NCI-H345 (cell line): ENCODE measurements at places on chromosomes 3 and 15.

DNA sequence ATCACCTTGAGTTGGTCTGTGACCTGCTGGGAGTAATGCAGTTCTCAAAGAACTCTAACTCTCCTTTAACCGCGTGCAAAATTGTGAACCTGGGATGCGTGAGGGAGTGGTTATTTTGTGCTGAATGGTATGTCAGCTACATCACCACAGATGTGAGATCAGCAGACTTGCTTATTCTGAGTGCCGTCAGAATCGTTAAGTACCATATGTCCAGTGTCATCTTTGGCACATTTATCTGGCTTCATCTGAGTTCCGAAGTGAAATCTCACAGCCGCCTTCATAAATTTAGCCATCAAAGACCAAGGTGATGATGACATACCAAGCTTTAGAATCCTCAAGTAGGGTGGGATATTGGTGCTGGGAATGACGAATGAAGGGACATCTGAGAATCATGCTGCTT lies 347.2 kb upstream of the TPRG1 start:
- DNase-seq: no peak

DNA sequence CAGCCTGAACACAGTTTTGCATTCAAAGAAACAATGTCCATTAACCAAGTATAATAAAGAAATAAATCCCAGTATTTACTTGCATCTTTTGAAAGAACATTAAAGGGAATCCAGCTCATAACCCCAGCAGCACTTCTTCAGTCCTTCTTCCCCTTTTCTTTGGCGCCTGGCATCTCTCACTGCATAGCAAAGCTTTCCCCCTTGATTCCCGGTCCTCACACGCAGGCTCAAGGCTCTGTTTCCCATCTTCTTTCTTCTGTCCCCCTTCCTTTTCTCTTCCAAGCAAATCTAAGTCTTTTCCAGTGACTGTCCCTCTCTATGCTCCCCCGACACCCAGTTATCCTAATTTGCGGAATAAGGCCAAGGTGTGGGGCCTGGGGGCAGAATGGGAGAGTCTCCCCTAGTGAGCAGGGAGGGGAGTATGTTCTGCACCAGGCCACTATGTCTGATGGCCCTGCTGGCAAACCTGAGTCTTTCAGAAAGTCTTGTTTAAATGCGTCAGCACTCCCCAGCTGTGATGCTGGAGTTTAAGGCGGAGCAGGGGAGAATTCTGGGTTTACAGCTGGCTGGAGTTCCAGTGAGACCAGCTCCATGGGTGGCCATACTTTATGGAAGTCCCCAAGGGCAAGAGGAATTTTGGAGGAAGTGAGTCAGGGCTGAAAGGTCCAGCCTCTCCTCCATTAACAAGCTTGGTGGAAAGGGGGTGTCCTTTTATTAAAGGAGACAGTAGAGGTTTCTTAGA lies 42.1 kb downstream of the GOLGA6A start:
- DNase-seq: no peak

- no peak for DNase-seq
Observed at GRCh38 chr3:40307176-40307575, 2.3 kb upstream of the EIF1B start.

GRCh38 chr3:24128199-24129005 lies 183.3 kb downstream of the NR1D2 start:
- peak; percentile 12 for DNase-seq

DNA sequence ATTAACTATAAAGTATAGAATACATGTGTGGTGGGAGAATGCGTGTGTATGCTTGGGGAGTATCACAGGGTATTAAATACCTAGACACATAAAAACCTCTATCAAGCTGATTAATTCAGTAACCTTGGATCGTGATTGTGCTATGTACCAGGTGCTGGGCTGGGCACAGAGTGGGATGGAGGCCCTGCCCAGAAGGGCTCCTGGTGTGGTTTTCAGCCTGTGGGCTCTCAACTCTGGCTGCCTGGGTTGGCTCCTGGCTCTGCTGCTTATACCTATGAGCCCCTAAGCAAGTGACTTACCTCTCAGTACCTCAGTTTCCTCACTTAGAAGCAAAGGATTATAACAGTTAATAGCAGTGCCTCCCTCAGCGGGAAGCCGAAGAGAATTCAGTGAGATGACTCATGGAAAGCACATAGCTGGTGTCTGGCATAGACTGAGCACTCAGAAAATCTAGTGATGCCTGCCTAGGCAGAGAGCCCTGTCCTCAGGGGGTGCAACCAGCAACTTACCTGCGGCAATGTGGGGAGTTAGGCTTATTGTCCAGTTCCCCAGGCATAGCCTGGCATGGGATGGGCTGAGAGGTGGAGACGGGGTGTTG lies 90.6 kb upstream of the MYZAP start:
- no peak for DNase-seq

DNA sequence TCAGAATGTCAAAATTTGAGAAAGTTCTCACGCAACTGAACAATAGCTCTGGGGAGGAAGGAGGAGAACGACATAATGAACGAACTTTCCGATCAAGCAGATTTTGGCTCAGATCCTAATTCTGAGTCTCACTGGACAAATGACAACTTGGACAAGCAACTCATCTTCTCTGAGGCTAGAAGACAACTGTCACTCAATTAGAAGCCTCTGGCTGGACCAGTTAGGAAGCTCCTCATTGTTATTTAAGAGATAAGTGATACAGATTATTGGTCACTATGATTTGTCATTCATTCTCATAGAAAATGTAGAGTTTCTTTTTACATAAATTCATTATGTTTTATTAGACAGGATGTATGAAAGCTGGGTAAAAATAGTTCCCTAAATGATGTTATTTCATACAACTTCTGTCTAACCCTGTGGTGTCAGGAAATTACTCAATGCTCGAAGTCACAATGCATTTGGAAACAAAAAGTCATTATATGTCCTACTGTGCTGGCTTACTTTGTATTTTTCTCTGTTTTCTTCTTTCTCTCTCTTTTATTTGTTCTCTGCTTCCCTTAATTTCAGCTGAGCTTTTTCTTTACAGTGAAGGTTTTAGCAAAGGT lies 11.0 kb upstream of the C3orf49 start:
- DNase-seq: no peak

DNA sequence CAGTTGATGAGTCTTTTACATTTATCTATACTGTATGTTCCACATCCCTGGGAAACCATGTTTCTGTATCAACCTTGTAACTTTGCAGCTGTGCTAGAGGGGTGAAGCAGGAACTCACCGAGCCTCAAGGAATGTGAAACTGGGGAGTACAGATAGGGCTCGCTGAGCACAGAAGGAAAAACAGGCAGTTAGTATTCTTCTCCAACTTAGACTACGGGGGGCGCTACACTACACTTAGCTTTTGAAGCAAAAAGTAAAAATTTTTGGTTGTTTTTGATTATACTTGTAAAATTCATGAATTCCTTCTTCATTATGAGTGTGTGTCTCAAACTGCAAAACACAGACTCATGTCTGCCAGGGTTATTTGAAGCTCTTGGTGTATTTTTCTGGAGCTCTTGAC lies 132.7 kb upstream of the RGMA start:
- DNase-seq: no peak

GRCh38 chr3:104291437-104291851 lies 1075.3 kb upstream of the ALCAM start:
- DNase-seq: no peak

DNA sequence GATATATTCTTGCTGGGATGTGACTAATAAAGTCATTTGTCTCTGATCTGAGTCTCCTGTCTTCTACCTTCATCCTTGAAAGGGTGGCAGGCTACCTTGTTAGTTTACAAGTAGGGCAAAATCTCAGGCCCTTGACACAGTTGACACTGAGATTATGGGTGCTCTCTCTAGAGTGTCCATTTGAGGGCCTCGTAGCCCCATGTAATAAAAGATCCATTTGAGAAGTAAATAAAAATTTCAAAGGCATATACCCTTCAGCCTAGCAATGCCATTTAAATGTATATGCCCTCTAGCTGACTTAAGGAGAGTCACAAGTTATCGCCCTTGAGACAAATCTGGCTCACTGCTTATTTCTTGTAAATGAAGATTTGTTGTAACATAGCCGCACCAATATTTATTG lies 98.6 kb downstream of the TCF12 start:
- no peak for DNase-seq

- DNase-seq: no peak
Observed at GRCh38 chr3:71323558-71323957, 260.0 kb downstream of the FOXP1 start.

DNA sequence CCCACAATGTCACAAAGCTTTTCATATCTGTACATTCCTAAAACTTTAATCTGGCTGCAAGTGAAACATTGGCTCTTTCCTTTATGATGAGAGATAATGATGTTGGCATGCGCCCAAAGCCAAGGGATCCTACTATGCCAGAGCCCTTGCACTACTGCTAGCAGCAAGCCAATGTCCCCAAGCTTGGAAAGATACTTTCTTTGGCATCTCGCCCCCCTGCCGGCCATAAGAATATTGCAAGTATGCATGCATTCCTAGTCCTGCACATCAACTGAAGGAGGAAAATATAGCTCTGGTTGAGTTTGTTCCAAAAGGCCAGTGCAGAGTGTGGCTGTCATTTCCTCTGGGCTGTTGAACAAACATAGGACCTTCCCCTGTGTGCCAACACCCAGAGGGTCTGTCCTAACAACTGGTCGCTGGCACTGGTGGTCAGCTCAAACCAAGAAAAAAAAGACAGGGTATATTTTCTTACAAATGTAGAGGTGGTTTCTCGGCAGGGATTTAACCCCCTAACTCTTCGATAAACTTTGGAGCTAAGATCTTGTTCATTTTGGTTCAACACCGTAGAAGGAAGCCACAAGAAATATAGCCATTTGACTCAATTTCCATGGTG lies 120.9 kb upstream of the ZBED2 start:
- DNase-seq: no peak

DNA sequence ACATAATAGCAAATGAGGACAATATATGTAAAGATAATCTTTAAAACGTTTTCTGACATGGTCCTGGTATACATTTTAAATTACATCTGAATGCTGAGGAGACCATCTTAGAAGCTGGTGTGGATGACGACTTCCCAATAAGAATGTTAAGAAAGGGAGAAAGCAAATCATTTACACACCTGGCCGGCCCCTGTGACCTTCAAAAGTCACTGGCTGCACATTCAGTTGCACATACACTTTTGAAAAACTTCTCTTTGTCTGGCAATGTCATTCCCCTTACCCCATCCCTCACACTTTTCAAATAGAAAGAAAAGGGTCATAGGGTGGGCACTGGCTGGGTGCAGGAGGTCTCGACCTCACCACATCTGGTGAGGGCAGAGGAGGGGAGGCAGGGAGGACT lies 391.0 kb downstream of the MECOM start:
- DNase-seq: no peak

DNA sequence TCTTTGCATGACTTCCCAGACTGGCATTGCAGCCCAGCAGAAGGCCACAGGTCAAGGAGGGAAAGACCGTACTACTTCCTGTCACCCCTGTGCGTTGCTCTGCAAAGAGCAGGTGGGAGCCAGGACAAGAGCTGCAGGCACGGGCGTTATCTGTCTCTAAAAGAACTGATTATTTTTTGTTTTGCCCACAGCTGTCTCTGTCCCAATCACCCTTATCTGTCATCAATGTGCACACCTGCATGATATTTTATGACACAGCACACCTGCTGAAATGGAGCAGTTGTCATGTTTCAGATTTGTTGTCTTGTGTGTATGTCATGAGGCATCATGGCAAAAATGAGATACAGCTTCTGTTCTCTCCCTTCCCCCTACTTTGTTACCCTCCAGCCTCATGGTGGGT lies 58.8 kb downstream of the SLCO3A1 start:
- no peak for DNase-seq

GRCh38 chr15:55637086-55637485 lies 48.9 kb upstream of the PYGO1 start:
- no peak for DNase-seq

DNA sequence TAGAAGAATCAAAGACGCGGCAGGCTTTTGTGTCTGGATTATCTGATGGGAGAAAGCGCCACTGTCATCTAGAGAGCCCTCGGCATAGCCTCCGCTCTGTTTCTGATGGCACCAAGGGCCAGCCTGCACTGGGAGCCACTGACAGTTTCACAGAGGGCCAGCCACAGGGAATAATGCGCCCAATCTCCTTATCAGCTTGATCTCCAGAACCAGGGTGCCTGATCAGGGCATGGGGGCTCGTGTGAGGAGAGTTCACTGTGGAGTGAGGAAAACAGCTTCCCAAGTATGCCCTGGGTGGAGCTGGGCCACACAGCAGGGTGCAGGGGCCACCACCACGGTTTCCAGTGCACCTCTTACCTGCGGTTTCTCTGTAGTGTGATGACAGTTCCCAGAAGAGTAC lies 29.8 kb upstream of the CLK3 start:
- DNase-seq: no peak

DNA sequence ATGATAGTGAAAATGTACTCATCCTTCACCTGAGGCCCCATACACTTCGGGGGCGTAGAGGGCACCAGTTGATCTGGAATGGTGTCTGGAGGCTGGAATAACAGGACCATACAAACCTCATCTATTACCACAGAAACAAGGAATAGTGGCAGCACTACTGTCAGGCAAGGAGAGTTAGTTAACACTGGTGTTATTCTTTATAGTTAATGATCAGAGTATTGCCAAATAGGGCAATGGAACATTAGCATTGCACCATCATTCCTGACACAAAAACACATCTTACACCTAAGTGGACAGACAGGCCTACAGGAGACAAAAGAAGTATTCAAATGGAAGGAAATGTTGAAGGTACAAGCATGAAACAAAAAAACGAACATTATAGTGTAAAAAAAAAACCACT lies 137.0 kb upstream of the UBP1 start:
- DNase-seq: no peak

GRCh38 chr3:119862616-119863015 lies 80.7 kb downstream of the NR1I2 start:
- no peak for DNase-seq

DNA sequence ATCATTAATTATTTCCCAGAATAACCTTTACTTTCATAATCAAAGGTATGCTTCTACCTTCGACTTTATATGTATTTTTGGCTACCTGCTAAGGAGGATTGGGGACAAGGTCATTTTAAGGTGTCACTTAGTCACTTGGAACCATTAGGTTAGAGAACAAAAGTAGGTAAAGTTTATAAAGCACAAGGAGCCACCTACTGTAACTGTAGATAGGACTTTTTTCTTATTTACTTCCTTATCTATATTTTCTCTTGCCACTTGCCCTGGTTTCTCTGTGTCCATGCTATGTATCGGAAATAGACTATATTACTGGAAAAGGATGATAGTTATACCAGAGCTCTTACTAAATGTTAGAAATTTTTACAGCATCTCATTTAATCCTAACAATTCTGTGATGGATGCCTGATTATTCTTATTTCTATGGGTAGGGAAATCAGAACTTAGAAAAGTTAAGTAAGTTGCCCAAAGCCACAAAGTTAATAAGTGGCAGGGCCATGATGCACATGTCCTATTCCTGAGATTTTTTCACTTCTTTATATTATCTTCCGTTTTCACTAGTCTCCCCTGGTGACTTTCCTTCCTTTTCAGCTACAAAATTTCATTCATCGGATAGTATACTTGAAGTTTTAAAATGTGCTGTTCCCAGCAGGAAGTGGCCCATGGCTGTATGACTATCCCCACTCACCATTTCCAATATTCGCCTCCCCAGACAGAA lies 132.5 kb downstream of the CMSS1 start:
- no peak for DNase-seq

GRCh38 chr3:7100136-7100535 lies 239.2 kb downstream of the GRM7 start:
- no peak for DNase-seq
